Prostate gland (tissue), 2 donors: ENCODE measurements at places on chromosomes 7 and 10.

DNA sequence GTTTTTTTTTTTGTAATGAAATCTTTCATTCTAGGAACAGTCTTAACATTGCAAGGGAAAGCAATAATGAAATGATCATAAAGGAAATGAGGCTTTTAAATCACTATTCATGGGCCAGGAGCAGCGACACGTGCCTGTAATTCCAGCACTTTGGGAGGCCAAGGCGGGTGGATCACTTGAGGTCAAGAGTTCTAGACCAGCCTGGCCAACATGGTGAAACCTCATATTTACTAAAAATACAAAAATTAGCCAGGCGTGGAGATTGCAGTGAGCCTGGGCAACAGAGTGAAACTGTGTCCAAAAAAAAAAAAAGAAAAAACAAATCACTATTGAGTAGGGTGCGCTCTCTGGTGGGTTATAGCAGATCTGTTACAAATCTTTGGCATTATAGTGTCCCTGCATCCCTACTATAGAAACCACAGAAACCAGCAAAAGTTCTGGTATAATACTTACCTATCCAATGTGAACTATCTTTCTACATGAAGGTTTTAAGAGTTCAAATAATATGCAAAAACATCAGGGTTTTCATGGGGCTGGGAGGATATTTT, 72.1 kb downstream of the GLI3 start:
- no peak overlapping the region for H3K4me3 ChIP-seq
- no peaks in the 10 kb centered on the region for H3K36me3 ChIP-seq
- DNase-seq = no peak
- no peaks in the 10 kb centered on the region for H3K4me1 ChIP-seq
- no peak overlapping the region for H3K27ac ChIP-seq

- H3K27me3 ChIP-seq = no peaks in the 10 kb centered on the region
- H3K27ac ChIP-seq = no peak overlapping the region
- no peaks in the 10 kb centered on the region for H3K36me3 ChIP-seq
- no peaks in the 10 kb centered on the region for H3K4me1 ChIP-seq
These were observed 33.0 kb upstream of the LRRTM3 start for GRCh38 chr10:66892871-66893270.

- H3K36me3 ChIP-seq = no peaks in the 10 kb centered on the region
- no peaks in the 10 kb centered on the region for H3K4me1 ChIP-seq
- no peak for DNase-seq
- no peaks in the 10 kb centered on the region for H3K27me3 ChIP-seq
- no peak overlapping the region for H3K4me3 ChIP-seq
- H3K27ac ChIP-seq = no peak overlapping the region
These were observed 6.1 kb upstream of the BLVRA start for GRCh38 chr7:43752411-43752810.

DNA sequence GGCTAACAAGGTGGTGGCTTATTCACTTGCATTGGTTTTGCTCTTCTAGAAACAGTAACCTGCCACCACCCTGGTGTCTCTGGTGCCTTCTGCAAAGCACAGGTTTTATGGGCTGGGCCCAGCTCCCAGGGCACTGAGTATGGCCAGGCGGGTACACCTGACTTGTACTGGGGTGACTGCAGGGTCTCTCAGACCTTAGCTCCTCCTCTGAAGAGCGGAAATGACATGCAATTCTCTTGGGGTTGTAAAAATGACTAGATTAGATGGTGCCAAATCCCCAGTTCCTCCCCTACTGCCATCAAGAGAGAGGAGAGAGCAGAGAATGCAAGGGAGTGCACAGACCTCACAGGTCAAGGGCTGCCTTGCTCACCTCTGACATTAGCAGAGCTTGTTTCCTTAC, 14.7 kb downstream of the ESYT2 start:
- no peaks in the 10 kb centered on the region for H3K27me3 ChIP-seq
- DNase-seq = no peak
- no peak overlapping the region for H3K27ac ChIP-seq
- no peaks in the 10 kb centered on the region for H3K36me3 ChIP-seq
- H3K4me3 ChIP-seq = no peak overlapping the region

DNA sequence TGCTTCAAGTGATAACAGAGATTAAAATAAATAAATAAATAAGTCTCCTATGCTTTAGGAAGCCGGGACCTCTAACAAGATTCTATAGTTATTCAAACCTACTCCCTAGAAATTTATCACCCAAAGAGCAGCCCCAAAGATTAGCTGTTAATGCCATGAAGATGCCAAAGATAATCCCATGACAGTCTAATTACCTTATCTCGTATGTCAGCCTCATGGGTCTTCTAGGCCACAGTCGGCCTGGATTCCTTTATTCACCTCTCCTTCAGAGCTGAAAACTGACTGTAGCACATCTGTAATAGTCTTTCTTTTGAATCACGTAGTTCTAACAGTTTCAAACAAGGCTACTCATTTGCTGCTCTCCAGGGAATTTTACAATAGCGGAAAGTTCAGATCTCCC, 24.2 kb downstream of the COL1A2 start:
- no peak for DNase-seq
- H3K27ac ChIP-seq = no peak overlapping the region
- H3K36me3 ChIP-seq = no peaks in the 10 kb centered on the region
- H3K4me3 ChIP-seq = no peak overlapping the region
- H3K4me1 ChIP-seq = no peaks in the 10 kb centered on the region

DNA sequence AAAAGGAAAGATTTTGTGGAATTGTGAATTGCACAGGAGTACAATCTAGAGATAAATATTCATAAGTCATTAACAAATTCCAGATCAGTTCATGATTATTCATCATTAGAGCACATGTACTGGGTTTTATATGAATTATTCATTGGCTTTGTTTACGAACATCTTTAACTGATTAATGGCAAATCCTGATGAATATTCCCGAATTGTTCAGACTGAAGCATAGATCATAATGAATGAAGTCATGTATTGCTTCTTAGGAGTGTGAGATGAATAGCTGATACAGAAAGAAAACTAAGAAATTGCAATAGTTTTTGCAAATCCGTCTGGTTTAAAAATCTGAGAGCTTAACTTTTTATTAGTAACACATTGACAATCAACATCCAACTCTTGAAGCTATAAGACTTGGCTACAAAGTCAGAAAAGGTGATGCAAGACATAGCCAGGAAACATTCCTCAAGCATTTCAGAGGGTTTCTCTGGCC, 183.6 kb upstream of the DGKB start:
- no peak for DNase-seq
- H3K27me3 ChIP-seq = no peaks in the 10 kb centered on the region
- H3K4me1 ChIP-seq = no peaks in the 10 kb centered on the region
- no peak overlapping the region for H3K27ac ChIP-seq

DNA sequence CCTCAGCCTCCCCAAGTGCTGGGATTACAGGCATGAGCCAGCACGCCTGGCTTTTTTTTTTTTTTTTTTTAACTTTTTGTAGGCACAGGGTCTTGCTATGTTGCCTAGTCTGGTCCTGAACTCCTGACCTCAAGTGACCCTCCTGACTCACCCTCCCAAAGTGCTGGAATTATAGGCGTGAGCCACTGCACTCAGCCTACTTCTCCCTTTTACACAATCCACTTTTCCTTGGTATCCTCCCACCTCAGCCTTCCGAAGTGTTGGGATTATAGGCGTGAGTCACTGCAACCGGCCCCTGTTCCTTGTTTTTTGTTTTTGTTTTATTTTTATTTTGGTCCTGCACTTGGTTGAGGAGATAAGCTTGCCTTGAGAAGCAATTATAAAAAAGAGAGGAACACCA, 75.9 kb upstream of the KMT2C start:
- no peaks in the 10 kb centered on the region for H3K36me3 ChIP-seq
- H3K4me3 ChIP-seq = no peak overlapping the region
- H3K27me3 ChIP-seq = no peaks in the 10 kb centered on the region
- H3K4me1 ChIP-seq = no peaks in the 10 kb centered on the region
- H3K27ac ChIP-seq = no peak overlapping the region
- no peak for DNase-seq

DNA sequence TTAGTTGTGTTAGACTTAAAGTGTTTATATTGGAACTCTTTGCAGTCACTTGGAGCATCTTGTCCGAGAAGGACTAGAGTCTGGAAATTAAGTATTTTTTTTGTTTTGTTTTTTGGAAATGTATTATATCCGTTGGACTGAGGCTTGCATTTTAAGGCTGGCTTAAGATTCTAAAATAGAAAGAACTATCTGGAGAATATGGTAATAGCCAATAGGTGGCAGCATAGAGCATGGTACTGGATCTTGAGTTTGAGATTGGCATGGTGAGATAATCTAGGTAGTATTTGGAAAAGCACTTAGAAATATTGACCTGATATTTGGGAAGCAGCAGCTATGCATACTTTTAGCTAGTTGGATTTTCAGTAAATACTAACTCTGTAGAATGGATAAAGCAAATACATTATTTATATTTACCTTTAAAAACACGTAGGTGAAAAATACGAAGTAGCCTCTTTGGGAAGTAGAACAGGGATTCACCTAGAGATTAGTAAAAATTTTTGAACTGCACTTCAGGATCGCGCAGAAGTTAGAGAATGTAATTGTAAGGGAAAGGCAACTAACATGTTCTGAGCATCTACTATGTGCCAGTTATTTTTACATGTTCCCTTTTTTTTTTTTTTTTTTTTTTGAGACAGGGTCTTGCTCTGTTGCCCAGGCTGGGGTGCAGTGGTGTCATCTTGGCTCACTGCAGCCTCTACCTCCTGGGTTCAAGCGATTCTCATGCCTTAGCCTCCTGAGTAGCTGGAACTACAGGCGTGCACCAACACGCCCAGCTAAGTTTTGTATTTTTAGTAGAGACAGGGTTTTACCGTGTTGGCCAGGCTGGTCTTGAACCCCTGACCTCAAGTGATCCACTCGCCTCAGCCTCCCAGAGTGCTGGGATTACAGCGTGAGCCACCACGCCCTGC, 78.6 kb downstream of the LCOR start:
- H3K36me3 ChIP-seq = no peaks in the 10 kb centered on the region
- DNase-seq = no peak
- H3K4me1 ChIP-seq = no peaks in the 10 kb centered on the region
- no peak overlapping the region for H3K4me3 ChIP-seq

DNA sequence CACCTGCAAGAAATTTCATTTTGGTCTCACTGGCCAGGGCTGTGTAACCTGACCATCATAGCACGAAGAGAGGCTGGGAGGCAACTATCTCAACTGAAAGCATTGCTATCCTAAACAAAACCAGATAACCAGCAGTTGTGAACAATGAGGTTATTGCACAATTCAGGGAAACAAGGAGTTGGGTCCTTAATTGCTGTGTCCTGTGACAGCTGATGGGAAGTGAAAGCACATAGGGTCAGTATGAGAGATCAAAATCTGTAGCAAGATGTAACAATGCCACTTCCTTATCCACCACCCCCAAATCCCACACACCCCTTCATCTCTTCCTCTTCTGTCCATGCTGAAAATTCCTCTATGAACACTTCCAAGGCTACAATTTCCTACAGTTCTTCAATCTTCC, 80.2 kb downstream of the HTR7 start:
- no peak overlapping the region for H3K27ac ChIP-seq
- H3K4me1 ChIP-seq = no peaks in the 10 kb centered on the region
- H3K4me3 ChIP-seq = no peak overlapping the region
- DNase-seq = no peak
- no peaks in the 10 kb centered on the region for H3K27me3 ChIP-seq
- no peaks in the 10 kb centered on the region for H3K36me3 ChIP-seq

GRCh38 chr7:38568497-38568896, 62.7 kb downstream of the AMPH start:
- H3K4me1 ChIP-seq = no peaks in the 10 kb centered on the region
- H3K27me3 ChIP-seq = no peaks in the 10 kb centered on the region
- H3K27ac ChIP-seq = no peak overlapping the region
- H3K4me3 ChIP-seq = no peak overlapping the region

DNA sequence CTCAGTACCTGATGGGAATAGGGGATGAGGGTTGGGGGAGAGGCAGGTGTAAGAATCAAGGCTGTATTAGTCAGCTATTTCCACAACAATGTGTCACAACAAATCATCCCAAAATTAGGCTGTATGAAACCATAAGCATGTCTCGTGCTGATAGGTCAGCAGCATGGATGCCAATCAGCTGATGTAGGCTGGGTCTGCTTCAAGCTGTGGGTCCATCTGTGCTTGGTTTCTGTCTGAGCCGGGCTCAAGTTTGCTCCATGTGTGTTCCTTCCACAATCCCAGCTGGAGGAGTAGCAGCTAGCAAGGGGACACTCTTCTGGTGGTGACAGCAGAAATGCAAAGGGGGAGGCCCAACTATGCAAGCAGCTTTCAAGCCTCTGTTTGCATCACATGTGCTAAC, 97.9 kb upstream of the ZNF746 start:
- no peaks in the 10 kb centered on the region for H3K4me1 ChIP-seq
- no peak for DNase-seq
- H3K27me3 ChIP-seq = no peaks in the 10 kb centered on the region
- no peak overlapping the region for H3K4me3 ChIP-seq

DNA sequence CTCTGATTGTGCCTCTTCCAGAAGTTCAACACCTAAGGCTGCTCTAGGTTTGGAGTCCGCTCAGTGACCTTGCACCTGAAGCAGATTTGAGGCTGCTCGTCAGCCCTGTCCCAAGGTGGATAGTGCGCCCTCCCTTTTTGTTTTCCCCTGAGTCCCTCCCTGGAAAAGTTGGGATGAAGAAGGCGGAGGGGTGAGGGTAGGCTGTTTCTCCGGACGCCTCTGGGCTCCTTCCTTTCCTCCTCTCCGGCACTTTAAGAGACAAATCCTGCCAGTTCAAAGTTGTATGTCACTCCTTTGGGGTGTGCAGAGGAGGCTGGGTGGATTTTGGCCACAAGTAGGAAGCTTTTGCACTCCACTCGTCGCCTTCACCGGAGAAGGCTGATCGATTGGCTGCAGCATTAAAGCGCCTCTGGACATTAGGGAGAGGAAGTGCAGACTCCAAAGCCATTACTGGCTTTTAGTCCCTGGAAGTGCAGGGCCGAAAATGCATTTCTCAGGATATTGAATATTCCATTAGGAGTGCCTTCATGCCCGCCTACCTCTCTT, 81.9 kb upstream of the PRKG1 start:
- H3K36me3 ChIP-seq = no peaks in the 10 kb centered on the region
- H3K4me1 ChIP-seq = no peaks in the 10 kb centered on the region
- no peak for DNase-seq

- no peaks in the 10 kb centered on the region for H3K27me3 ChIP-seq
- H3K4me3 ChIP-seq = no peak overlapping the region
- H3K27ac ChIP-seq = no peak overlapping the region
- no peak for DNase-seq
These were observed 63.8 kb upstream of the NPS start for GRCh38 chr10:127485153-127485857.

GRCh38 chr10:29829776-29830175, 195.0 kb upstream of the SVIL start:
- no peaks in the 10 kb centered on the region for H3K4me1 ChIP-seq
- H3K36me3 ChIP-seq = no peaks in the 10 kb centered on the region
- no peaks in the 10 kb centered on the region for H3K27me3 ChIP-seq
- no peak overlapping the region for H3K4me3 ChIP-seq
- H3K27ac ChIP-seq = no peak overlapping the region

DNA sequence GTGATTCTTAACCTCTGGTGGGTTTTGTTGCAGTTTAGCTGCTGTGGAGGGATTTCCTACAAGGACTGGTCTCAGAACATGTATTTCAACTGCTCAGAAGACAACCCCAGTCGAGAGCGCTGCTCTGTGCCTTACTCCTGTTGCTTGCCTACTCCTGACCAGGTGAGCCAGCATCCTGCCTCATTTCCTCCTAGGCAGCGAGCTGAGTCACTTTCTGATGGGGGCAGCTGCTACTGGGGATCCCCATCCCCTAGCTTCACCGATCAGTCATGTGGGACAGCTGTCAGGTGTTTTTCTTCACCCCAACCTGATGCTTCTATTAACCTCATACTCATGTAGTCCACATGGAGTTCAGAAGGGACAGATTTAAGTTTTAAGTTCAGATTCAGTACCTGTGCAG, 21.7 kb upstream of the SMO start:
- DNase-seq = no peak
- H3K4me1 ChIP-seq = no peaks in the 10 kb centered on the region
- no peak overlapping the region for H3K27ac ChIP-seq
- no peaks in the 10 kb centered on the region for H3K27me3 ChIP-seq
- no peak overlapping the region for H3K4me3 ChIP-seq
